ENCODE measurements at places on chromosomes 4 and X. TPM values are rescaled to one million over a fixed set of nuclear protein-coding genes. Genes with fewer than 3 reads are reported as not detected.

CDS1 gene
- total RNA-seq: 1.3 TPM

GRPR gene
- 0.20 TPM for total RNA-seq

SSX7 gene
- total RNA-seq: not detected

TMEM31 gene
- not detected for total RNA-seq

SLC26A1 gene
- total RNA-seq: not detected

TMSB15A gene
- total RNA-seq: not detected

FAM47C gene
- not detected for total RNA-seq
